ENCODE measurements at places on chromosomes 5 and 9. TPM values are rescaled to one million over a fixed set of nuclear protein-coding genes. Genes with fewer than 3 reads are reported as not detected.

GRCh38 chr5:38601133-38601862, 44.9 kb upstream of the LIFR start:
- H3K27me3 ChIP-seq: no peaks in the 10 kb centered on the region
- no peak overlapping the region for H3K27ac ChIP-seq
- no peak for DNase-seq
- no peaks in the 10 kb centered on the region for H3K36me3 ChIP-seq
- no peaks in the 10 kb centered on the region for H3K4me1 ChIP-seq
- no peak overlapping the region for H3K4me3 ChIP-seq

GRCh38 chr5:176817841-176818377, 7.5 kb downstream of the UNC5A start:
- no peaks in the 10 kb centered on the region for H3K36me3 ChIP-seq
- DNase-seq: no peak
- peaks cover 12% of the 10 kb centered on the region for H3K4me1 ChIP-seq
- no peak overlapping the region for H3K27ac ChIP-seq

DNA sequence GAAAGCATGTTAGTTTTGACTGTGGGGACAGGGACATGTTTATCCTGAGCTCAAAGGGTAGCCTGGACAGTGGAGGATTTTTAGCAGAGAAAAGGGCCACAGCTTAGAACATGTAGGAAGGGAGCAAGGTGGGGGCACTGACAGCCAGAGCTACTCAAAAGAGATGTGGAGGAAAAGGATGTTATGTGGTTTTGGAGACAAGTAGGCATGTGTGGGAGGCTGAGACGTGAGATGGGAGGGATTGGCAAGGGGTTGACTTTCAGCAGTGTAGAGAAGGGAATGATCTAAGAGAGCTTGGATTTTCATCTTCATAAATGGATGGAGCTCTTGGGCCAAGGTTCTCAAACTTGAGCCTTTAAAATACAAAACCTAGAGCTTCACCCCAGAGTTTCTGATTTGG, 24.0 kb downstream of the SYK start:
- H3K4me1 ChIP-seq: no peaks in the 10 kb centered on the region
- no peak for DNase-seq
- no peak overlapping the region for H3K27ac ChIP-seq
- H3K27me3 ChIP-seq: no peaks in the 10 kb centered on the region

DNA sequence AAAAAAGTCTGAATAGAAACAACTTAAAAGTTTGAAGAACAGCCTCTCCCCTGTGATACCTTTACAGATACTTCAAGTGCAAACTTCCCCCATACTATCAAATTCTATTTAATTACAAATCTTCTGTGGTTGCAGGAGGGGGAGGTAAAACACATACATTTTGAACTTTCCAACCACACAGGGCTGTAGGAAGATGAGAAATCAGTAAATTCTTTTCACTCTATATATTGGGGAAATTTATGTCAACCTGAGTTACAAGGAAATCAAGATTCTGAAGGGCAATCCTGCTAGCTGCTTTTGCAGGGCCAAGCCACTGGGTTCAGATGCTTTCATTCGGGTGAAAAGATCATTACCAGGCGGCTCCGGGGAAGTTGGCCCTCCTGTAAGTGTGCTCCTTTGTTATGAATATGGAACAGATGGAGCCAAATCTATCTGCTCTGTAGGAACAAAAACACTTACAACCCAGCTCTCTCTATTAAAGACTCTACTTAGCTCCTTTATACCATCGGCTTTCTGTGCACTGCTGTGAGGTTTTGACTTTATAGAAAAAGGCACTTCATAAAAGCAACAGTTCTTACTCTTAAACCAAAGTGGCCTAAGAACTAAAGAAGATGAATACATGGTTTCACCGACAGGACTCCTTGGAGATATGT, 269.1 kb downstream of the EFNA5 start:
- no peaks in the 10 kb centered on the region for H3K27me3 ChIP-seq
- no peak overlapping the region for H3K27ac ChIP-seq
- H3K36me3 ChIP-seq: no peaks in the 10 kb centered on the region
- H3K4me3 ChIP-seq: no peak overlapping the region

DNA sequence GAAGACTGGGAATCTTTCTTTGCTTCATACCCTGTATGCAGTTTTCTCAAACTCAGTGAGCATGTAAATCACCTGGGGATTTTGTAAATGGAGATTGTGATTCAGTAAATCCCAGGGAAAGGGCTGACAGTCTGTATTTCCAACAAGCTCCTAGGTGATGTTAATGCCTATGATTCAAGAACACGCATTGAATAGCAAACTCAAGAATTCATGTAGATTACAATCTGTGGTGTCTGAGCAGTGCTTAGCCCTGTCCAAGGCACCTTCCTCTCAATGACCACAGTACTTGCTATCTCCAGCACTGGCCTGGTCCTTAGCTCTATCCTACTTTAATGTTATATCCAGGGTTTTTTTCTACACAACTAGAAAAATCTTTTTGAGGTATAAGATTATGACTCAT, 721.4 kb upstream of the MEF2C start:
- no peaks in the 10 kb centered on the region for H3K27me3 ChIP-seq
- no peak for DNase-seq
- no peak overlapping the region for H3K4me3 ChIP-seq
- H3K36me3 ChIP-seq: no peaks in the 10 kb centered on the region
- H3K27ac ChIP-seq: no peak overlapping the region

DNA sequence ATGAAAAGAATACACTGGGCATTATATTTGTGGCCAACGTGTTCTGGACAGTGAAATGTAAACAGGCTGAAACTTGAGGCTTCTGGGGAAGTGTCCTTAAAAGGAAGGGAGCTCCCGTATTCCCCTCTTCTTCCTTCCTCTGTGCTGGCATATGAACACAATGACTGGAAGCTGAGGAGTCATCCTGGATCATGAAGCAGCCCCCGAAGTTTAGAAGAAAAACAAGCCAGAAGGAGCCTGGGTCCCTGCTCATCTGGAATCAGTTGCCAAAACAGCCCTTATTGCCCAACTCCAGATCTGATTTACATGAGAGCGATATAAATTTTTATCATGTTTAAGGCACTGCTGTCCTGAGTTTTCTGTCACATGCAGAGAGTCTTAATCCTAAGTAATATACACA, 65.4 kb upstream of the SLC1A1 start:
- H3K4me1 ChIP-seq: no peaks in the 10 kb centered on the region
- H3K4me3 ChIP-seq: no peak overlapping the region
- H3K27me3 ChIP-seq: no peaks in the 10 kb centered on the region
- no peak overlapping the region for H3K27ac ChIP-seq
- no peaks in the 10 kb centered on the region for H3K36me3 ChIP-seq
- DNase-seq: no peak

DNA sequence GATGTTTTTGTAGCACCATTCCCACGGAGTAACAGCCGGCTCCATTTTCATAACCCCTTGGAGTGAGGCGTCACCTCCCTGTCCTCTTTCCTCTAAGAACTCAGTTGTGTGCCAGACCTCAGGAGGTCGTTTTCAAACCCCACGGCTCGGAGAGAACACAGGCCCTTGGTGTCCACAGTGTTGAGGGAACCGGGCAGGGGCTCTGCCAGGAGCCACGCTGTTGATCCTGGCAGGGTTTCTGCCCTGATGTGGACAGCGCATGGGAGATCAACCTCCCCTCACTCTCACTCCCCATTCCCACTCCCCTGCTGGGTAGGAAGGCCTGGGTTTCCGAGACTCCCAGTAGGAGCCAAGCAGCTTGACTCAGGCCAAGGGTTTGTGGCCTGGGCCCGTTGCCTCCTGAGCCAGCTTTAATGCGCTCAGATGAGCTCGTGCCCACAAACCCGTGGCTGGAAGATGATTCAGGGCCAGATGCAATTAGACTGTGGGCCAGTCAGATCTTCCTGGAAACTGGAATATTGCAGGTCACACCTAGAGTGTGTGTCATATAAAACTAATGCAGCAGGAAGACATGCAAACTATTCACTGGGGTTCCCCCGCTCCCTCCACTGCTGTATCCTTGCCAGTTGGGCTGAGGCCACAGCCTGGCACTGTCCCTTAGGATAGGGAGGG, 133.4 kb downstream of the SLC12A2 start:
- H3K36me3 ChIP-seq: no peaks in the 10 kb centered on the region
- no peak for DNase-seq
- no peak overlapping the region for H3K27ac ChIP-seq
- H3K4me1 ChIP-seq: no peaks in the 10 kb centered on the region

The ADGRD2 gene
- total RNA-seq: not detected

The PCDHB16 gene
- total RNA-seq: 0.20 TPM

- no peak overlapping the region for H3K4me3 ChIP-seq
- H3K36me3 ChIP-seq: no peaks in the 10 kb centered on the region
- H3K27ac ChIP-seq: no peak overlapping the region
- no peaks in the 10 kb centered on the region for H3K4me1 ChIP-seq
Measured at GRCh38 chr9:12091865-12092527, 601.2 kb upstream of the TYRP1 start.

DNA sequence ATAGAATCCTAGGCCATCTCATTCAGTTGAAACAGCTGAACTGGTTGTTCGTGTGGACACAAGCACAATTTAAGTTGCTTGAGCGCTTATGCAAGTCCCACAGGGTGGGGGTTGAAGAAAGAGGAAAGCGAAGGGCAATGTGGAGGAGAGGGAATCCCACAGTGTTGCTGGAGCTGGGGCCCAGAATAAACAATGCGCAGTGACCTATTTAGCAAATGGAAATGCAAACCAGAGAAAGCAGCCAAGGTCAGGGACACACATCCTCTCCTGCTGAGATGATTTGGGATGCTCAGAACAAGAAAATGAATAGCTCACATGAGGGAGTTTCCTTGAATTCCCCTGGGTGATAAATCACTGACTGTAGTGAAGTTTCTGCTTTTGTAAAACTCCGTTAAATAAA, 838.3 kb downstream of the TLE4 start:
- H3K36me3 ChIP-seq: no peaks in the 10 kb centered on the region
- no peak overlapping the region for H3K27ac ChIP-seq
- H3K4me1 ChIP-seq: no peaks in the 10 kb centered on the region
- no peak for DNase-seq

DNA sequence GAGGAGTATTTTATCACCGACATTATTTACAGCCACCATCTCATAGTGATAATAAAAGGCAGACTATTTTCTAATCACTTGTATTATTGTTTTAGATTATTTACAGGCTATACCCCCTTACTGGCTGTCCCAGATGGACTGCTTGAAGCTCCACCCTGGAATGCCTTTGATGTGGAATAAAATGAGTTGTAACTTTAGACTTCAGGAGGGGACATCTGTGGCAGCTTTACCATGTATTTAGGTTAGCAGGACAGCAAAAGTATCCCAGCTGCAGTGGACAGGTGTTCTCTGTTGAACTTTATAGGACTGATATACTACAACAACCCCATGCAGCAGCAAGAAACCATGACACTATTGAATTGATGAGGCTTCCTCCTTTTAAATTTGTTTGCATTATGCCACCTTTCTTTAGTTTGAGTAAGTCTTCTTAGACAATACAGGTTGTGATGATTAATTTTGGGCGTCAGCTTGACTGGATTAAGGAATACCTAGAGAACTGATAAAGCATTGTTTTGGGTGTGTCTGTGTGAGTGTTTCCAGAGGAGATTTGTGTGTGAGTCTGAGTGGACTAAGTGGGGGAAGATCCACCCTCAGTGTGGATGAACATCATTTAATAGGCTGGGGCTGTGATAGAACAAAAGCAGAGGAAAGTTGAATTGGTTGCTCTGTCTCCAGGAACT, 29.2 kb upstream of the C9orf57 start:
- no peaks in the 10 kb centered on the region for H3K27me3 ChIP-seq
- H3K27ac ChIP-seq: no peak overlapping the region
- no peak for DNase-seq

The CDH6 gene
- 0.75 TPM for total RNA-seq

GRCh38 chr5:109697339-109697738, 7.6 kb downstream of the MAN2A1 start:
- no peak overlapping the region for H3K4me3 ChIP-seq
- no peaks in the 10 kb centered on the region for H3K36me3 ChIP-seq
- H3K27me3 ChIP-seq: no peaks in the 10 kb centered on the region
- no peak overlapping the region for H3K27ac ChIP-seq
- no peak for DNase-seq

- no peak overlapping the region for H3K27ac ChIP-seq
- H3K36me3 ChIP-seq: no peaks in the 10 kb centered on the region
- no peak overlapping the region for H3K4me3 ChIP-seq
- DNase-seq: no peak
- no peaks in the 10 kb centered on the region for H3K27me3 ChIP-seq
Measured at GRCh38 chr5:44246986-44247385, 142.2 kb downstream of the FGF10 start.

GRCh38 chr5:35030426-35031100, 17.2 kb downstream of the AGXT2 start:
- no peak overlapping the region for H3K4me3 ChIP-seq
- no peak for DNase-seq
- H3K4me1 ChIP-seq: no peaks in the 10 kb centered on the region
- H3K27me3 ChIP-seq: no peaks in the 10 kb centered on the region
- no peaks in the 10 kb centered on the region for H3K36me3 ChIP-seq

- no peak overlapping the region for H3K4me3 ChIP-seq
- DNase-seq: no peak
- no peaks in the 10 kb centered on the region for H3K36me3 ChIP-seq
- H3K4me1 ChIP-seq: no peaks in the 10 kb centered on the region
- H3K27me3 ChIP-seq: no peaks in the 10 kb centered on the region
Measured at GRCh38 chr5:90626493-90626892, 67.9 kb downstream of the ADGRV1 start.

DNA sequence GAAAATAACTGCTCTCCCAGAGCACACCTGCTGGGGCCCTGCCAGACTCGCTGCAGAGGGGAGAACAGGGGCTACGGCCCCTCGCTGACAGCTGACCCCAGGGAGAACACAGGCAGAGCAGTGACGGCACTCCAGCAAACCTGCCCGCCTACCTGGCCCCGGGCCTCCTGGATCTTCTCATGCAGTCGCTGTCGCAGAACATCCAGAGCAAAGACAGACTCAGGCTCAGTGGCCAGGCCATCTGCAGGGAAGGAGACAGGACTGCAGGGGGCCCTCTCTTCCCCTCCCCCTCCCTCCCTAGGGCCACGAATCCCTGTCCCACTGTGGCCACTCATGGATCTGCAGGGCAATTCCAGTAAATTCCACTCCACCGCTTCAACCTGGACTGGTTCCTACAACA, 2.4 kb downstream of the SURF6 start:
- no peak for DNase-seq
- H3K4me3 ChIP-seq: no peak overlapping the region
- no peaks in the 10 kb centered on the region for H3K27me3 ChIP-seq
- H3K4me1 ChIP-seq: peaks cover 31% of the 10 kb centered on the region
- H3K27ac ChIP-seq: peak overlapping the region; percentile 88

DNA sequence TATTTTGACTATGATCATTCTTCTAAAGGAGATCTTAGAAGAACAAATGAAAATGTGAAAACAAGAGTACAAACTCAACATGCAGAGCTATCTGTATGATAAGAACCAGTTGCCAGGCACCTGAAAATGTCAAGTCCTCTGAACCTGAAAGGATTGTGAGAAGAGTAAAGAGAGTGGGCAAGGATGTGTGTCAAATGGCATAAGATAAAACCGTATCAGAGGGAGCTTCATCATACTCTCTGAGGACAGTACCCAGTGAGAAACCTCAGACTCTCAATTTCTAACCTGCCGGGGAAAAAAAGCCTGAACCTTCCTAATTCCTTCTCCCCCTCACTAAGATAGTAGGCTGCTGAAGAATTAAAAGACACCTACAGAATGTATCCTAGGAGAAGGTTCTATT, 6.8 kb downstream of the ETF1 start:
- H3K4me3 ChIP-seq: no peak overlapping the region
- no peaks in the 10 kb centered on the region for H3K36me3 ChIP-seq
- peaks cover 10% of the 10 kb centered on the region for H3K4me1 ChIP-seq
- no peak for DNase-seq

Data from transverse colon (tissue), 4 donors.